Midbrain (tissue), 1 donor: ENCODE measurements at places on chromosomes 11 and 22.

DNA sequence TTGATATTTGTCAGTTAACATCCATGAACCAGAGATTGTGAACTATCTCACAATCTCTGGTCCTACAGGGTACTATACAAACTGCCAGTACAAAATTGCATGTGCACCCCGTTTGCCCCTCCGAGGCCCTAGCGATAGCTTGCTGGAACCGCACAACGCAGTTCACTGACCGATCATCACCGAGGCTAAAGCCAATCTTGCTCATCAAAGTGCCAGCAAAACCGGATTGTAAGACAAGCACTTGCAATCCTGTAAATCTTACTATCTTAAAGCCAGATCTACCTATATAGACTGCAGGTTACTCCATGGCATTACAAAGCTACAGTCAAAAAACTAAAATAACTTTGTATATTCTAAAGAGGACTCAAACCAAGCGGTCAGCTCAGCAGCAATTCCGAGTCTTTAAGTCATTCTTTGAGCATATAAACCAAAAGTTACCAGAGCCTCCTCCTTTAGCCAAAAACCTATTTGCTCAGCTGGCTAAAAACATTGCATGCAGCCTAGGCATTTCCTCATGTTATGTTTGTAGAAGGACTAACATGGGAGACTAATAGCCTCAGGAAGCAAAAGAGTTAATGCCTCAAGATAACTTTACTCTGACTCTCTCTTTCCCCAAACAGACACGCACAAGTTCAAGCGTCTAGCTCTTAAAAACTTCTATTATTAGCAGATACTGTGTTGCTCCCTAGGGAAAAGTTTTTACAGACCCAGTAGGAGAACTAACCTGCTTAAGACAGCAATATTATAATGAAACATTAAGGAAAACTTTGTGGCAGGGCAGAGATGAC is 30.7 kb upstream of the CPT1A start:
- DNase-seq: no peak

GRCh38 chr11:41413843-41414242 is 45.6 kb downstream of the LRRC4C start:
- DNase-seq: no peak

DNA sequence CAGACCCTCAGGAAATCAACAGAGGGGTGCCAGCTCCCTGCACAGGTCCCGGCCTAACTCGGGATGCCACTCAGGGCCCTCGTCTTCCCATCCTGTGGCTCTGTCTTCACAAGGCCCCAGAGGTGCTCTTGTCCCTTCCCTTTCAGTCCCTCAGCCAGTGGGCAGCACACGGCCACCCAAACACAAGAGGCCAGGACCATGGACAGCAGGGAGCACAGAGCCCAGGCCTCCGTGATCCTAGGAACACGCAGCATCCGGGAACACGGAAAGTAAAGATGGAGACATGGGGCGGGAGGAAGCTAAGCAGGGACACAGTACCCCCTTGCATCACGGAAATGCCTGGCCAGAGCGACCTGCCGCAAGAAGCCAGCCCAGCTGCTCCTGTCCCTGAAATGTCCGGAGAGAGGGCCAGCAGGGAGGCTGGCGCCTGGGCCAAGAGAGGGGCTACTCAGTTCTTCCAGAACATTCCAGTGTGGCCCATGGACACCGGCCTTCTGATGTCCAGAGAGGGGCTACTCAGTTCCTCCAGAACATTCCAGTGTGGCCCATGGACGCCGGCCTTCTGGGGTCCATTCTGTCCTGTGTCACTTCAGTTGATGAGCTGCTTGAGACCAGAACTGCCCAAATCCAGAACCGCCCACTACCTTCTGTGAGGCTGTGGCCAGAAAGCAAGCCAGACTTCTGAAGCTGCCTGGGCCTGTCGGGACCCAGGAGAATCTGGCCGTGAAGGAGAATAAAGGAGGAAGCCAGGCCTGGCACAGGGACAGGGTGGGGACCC is 274.0 kb downstream of the BRD1 start:
- no peak for DNase-seq

DNA sequence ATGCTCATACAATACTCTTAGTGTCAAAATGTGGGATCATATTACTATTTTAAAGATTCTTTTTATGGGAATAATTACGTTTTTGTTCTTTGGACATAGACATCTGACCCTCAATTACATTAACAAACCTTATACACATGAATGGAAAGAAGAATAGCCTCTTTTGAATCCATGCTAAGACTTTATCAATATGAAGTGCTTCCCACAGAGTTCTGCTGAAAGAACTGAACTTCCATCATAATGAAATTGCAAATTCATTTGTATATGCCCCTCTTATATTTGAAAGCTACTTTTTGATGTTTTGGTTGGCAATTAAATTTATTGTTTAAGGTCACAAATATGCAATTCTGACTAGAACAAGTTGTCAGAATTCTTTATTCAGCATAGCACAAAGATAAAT is 254.9 kb downstream of the TMEM135 start:
- DNase-seq: no peak

DNA sequence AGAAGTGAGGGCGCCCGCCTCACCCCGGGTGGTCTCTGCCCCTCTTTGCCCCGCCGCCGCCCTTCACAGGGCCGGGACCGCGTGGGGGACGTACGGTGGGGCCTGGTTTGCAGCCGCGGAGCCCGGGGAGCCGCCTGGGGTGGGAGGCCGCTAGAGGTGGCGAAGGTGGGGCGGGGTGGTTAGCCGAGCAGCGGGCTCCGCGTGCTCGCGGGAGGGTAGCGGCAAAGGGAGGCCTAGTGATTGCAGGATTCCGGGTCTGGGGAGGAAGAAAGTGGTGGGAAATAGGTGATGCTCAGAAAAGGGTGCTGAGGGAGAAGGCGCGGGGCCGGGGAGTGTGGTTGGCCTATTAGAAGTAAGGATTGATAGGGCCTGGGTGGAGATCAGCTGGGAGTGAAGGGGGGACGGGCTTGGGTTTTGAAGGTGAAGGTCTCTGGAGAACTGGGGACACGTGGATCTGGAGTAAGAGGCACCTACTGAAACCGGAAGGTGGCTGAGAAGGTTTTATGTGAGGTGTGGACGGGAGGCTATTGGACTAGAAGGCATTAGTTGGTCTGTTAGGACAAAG is 571 bp downstream of the FAR1 start:
- DNase-seq: no peak

GRCh38 chr11:1410366-1411291 is 20.9 kb downstream of the BRSK2 start:
- DNase-seq: no peak

DNA sequence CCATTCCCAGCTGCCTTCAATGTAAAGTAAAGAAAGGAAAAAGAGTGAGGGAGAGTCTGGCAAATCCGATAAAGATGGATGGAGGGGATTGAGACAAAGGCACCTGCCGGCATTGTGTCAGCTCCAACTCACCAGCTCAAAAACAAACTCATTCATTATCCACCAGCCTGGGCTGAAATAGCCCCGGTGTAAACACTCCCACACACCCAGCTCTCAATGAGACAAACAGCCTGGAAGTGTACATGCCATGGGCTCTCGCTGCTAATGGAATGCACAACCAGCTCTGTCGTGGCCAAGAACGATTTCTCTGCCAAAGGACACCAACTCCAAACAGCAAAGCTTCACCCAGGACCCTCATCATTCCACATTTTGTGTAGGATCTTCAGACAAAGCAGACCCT is 89.3 kb upstream of the OPCML start:
- no peak for DNase-seq

GRCh38 chr11:17244046-17244445 is 32.5 kb upstream of the NUCB2 start:
- DNase-seq: no peak
